ENCODE measurements at places on chromosomes 11 and 22. TPM values are rescaled to one million over a fixed set of nuclear protein-coding genes. Genes with fewer than 3 reads are reported as not detected.

Gene MRGPRE
- not detected for total RNA-seq

- DNase-seq, result no peak
Observed at GRCh38 chr22:39301926-39302325, 17.5 kb downstream of the RPL3 start.

DNA sequence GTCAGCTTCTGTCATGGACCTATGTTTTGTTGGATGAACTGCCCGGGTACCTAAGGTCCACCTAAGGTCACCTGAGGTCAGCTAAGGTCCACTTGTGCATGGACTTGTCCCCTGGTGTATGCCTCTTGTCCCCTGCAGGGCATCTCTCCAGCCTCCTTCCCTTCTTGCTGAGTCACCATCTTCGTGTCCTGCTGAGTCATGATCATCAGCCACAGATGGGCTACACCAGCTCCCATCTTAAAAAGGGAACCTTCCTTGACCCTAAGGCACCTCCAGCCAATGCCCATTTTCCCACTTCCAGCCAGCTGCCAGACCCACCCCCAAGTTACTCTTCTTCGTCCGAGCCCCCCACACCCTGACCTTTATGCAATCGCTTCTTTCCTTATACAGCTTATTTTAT lies 544.9 kb downstream of the TBC1D22A start:
- no peak for DNase-seq

- DNase-seq, result no peak
Observed at GRCh38 chr22:48449466-48450187, 1378.0 kb downstream of the BRD1 start.

All from Right ventricle myocardium inferior (tissue), 1 donor.